ENCODE measurements at places on chromosomes 5 and 9. TPM values are rescaled to one million over a fixed set of nuclear protein-coding genes. Genes with fewer than 3 reads are reported as not detected.

The DPYSL3 gene
- total RNA-seq: 151 TPM

The SLC6A18 gene
- total RNA-seq: not detected

The NAIF1 gene
- total RNA-seq: 6.6 TPM

The FBXW5 gene
- 134 TPM for total RNA-seq

The ITGA2 gene
- total RNA-seq: 14.7 TPM

The ZNF483 gene
- total RNA-seq: 0.13 TPM

The FABP6 gene
- not detected for total RNA-seq

The CDKN2A gene
- 8.3 TPM for total RNA-seq

The AIF1L gene
- total RNA-seq: 0.08 TPM

The RANBP6 gene
- total RNA-seq: 15.5 TPM

The HAVCR1 gene
- total RNA-seq: not detected

The ADAMTS13 gene
- 4.0 TPM for total RNA-seq

The TMEM174 gene
- total RNA-seq: not detected

The ADRB2 gene
- total RNA-seq: 0.65 TPM

The RCL1 gene
- 15.8 TPM for total RNA-seq

The GCNT4 gene
- total RNA-seq: 0.32 TPM

The LCNL1 gene
- total RNA-seq: not detected

The UGT3A2 gene
- total RNA-seq: not detected

The RNF208 gene
- 0.13 TPM for total RNA-seq

The SLC45A2 gene
- not detected for total RNA-seq

The DDX46 gene
- total RNA-seq: 18.1 TPM

The CXXC5 gene
- 20.5 TPM for total RNA-seq

The SLC2A8 gene
- total RNA-seq: 16.0 TPM

The ZBED3 gene
- total RNA-seq: 1.7 TPM

The PARP8 gene
- total RNA-seq: 4.3 TPM

The CNTLN gene
- 6.3 TPM for total RNA-seq

The MYOZ3 gene
- total RNA-seq: 0.26 TPM

The RAB3C gene
- total RNA-seq: not detected

The TERT gene
- not detected for total RNA-seq

The SHOC1 gene
- not detected for total RNA-seq

The OBP2B gene
- not detected for total RNA-seq

The SEPTIN8 gene
- 50.1 TPM for total RNA-seq

The FOXD4L5 gene
- total RNA-seq: not detected

The FGF18 gene
- not detected for total RNA-seq

The LECT2 gene
- total RNA-seq: not detected
